Keratinocyte (primary cell): ENCODE measurements at places on chromosomes 16 and 17.

- DNase-seq: no peak
Observed at GRCh38 chr17:69406941-69407340, 7.6 kb upstream of the MAP2K6 start.

DNA sequence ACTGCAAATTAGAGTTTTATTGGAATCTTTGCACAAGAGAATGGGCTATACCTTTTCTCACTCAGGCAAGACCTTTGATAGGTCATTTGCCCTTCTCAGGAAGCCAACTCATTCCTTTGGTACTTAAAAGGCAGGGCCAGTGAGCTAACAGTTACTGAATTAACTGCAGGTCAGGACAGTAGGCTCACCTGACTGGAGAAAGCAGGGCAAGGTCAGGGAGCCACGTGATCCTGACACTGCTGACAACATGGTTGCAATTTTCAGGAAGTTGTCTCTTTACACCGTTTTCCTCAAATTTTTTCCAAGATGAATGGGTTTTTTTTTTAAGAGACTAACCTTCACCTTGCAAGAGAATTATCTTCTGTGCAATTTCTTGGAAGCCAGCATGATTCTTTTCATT lies 21.1 kb downstream of the CPSF4L start:
- no peak for DNase-seq

GRCh38 chr16:86033016-86033474 lies 134.1 kb downstream of the IRF8 start:
- DNase-seq: no peak

DNA sequence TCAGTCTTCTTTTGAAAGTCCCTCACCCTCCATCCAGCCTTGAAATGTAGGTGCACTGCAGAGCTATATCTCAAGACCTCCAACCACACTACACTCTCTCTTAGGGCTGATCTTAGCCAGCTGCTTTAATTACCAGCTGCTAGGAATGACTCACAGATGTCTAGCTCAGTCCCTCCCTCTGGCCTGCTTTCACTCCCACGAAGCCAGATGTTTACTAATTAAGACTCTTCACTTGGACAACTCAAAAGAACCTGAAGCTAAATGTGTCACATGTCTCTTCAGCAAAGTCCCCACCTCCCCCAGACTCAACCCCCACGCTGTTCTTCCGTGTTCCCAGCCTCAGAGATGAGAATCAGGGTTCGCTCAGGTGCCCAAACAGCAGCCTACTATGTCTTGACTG lies 2.6 kb downstream of the GTF3C1 start:
- DNase-seq: peak; percentile 26

- DNase-seq: no peak
Observed at GRCh38 chr16:48613061-48613957, 3.3 kb upstream of the N4BP1 start.

DNA sequence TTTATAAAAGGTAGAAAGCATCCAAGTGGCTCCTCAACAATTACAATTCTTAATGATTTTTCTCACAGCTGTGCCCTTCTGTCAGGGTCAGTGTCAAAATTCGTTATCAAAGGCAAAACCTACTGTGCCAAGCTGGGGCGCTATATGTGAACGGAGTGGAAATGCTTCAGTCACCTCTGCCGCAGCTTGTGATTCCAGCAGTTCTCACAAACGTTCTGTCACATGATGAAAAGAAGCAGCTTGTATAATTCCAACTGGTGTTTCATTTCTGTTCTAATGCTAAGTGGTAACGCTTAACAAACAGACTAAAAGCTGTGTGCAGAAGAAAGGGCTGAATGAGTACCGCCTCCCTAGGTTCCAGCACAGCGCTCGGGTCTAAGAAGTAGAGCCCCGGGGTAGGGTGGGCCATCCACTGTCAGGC lies 14.2 kb downstream of the PLD6 start:
- DNase-seq: no peak

- DNase-seq: no peak
Observed at GRCh38 chr16:85594978-85595661, 18.0 kb upstream of the GSE1 start.

GRCh38 chr16:48310908-48311641 lies 63.7 kb upstream of the ABCC11 start:
- no peak for DNase-seq

- DNase-seq: no peak
Observed at GRCh38 chr17:1936766-1937165, 88.4 kb downstream of the RTN4RL1 start.

DNA sequence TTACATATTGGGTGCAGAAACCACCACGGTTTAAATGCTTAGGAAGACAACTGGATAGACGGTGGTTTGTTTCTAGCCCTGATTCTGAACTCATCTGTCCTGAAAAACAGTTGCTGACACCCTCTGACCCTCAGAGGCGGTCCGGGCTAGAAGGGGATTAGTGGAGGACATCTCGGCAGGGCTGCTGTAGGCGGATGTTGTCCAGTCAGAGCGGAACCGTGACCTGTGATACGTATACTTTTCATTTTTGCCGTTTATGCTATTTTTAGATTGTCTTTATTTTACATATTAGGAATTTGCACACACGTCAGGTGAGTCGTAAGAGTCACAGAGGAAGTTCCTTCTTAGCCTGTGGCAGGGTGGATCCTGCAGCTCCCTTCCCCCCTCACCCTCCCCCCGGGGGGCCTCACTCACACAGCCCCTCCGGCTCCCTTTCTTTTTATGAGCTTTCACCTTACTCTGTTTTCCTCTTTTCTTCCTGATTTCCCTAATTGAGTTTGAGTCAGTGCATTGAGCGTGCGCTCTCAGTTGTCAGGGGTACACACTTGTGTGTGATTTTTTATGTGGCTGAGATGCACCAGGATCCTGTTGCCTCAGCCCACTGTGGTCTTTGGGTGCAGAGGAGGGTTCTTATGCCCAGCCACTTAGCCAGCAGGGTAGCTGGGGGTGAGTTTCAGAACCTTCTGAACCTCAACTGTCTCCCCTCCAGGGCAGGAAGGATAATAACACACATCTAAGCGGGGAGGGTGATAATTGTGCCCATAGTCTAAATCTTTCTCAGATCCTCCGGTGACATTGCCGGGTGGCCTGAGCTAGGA lies 211.1 kb upstream of the CHMP6 start:
- no peak for DNase-seq

- no peak for DNase-seq
Observed at GRCh38 chr16:11316331-11317015, 28.8 kb upstream of the RMI2 start.

DNA sequence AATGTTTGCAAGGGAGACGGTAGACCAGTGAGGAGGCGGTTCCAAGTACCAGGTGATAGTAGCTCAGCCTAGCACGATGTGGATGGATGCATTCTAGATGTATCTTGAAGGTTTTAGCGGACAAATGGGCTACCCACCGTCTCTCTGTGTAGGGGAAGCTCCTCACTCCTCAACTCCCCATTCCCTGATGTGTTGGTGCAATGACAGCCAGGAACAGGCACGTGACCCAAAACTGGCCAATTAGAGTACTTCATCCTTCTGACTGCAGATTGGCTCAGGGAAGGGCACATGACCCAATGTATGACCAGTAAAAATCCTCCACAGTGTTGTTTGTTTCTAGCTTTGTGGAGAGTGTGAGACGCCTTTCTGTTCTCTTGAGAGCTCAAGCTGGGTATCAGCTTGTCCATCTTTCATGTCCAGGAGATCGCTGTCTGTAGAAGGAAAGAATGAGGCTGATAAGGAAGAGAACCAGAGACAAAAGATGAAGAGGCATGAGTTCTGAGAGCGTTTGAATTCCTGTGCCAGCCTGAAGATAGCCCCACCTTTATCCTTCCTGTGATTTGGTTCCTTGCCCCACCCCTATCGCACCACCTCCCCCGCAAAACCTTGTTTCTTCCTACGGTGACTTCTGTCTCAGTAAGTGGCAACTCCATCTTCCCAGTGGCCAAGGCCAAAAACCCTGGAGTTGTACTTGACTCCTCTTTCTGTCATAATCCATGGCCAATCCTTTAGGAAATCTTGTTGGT lies 2.3 kb upstream of the BORCS6 start:
- DNase-seq: no peak

DNA sequence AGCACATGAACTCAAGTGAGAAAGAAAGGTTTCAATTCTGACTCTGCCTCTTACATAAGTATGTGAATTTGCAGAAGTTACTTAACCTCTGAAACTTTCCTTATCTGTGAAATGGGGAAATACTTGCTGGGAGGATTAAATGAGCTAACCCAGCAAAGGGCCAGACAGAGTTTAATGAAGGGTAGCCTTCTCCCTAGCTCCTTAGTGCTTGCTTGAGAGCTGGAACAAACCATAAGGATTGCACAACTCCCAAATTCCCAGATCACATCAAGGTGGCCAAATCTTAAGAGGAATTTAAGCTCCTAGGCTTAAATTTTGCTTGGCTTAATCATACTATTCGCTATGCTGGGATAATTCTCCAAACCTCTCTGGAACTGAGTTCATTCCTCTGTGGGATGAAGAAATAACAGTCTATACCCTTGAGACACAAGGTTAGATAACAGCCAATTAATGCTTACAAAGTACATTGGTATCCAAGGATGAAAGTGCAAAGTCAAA lies 11.8 kb upstream of the WSB1 start:
- no peak for DNase-seq

DNA sequence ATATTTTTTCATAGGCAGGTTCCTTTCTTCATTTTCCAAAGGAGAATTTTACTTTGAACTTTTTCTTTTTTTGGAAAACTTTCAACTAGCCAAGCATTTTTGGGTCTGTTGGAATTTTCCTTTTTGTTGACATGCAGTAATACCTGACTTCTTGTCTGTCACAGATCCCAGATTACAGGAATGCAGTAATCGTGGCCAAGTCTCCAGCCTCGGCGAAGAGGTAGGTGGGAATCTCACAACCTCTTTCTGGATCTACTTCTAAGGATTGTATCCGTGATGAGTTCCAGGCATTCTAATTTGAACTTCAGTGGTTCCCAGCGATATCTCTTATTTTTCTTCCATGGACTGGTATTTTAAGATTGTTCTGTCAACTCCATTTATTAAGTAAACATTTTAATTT lies 31.7 kb downstream of the PRPSAP2 start:
- no peak for DNase-seq

- no peak for DNase-seq
Observed at GRCh38 chr17:54256401-54256929, 433.7 kb downstream of the KIF2B start.
